ENCODE measurements at places on chromosomes 2 and 18.
A peak's percentile ranks its signal among the peaks of the same experiment; 100 is the strongest.

- DNase-seq = no peak
Measured at GRCh38 chr18:31647127-31647753, 37.1 kb downstream of the B4GALT6 start.

GRCh38 chr2:207467716-207468347, 61.9 kb upstream of the CREB1 start:
- no peak for DNase-seq

GRCh38 chr2:121258051-121258450, 27.0 kb downstream of the TFCP2L1 start:
- no peak for DNase-seq

DNA sequence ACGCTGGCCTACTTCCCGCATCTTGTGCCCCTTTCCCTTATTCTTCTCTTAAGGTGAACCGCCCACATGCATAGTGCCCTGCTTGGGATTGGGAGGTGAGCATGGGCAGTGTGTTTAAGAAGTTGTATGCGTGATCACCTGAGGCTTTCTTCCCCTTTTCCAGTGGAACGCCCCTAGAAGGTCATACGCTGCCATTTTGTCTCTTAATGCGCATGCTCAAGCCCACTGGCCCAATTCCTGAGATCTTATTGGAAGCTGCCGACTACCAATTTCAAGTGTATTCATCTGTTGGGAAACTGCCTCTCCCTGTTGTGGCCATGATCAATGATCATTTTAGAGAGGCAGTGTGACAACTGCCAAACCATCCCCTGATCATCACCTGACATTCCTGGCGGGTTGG, 3.3 kb upstream of the CETN1 start:
- no peak for DNase-seq

DNA sequence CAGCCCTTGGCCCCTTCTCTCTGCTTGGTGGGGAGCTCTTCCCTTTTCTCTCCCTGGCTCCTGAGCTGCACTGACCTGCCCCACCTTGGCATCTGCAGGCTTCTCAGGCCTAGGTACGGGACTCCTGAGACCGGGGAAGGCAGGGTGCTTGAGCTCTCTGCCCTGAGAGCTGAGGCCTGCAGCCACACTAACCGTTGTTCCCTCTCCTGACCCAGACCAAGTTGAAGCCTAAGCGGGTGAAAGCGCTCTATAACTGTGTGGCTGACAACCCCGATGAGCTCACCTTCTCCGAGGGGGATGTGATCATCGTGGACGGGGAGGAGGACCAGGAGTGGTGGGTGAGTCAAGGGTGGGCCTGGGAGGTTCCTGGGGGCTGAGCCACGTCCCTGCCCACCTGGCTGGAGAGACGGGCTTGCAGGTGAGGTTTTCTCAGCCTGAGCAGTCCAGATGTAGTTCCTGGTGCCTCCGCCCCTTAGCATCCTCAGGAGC, 22.2 kb downstream of the ITGB1BP1 start:
- no peak for DNase-seq

DNA sequence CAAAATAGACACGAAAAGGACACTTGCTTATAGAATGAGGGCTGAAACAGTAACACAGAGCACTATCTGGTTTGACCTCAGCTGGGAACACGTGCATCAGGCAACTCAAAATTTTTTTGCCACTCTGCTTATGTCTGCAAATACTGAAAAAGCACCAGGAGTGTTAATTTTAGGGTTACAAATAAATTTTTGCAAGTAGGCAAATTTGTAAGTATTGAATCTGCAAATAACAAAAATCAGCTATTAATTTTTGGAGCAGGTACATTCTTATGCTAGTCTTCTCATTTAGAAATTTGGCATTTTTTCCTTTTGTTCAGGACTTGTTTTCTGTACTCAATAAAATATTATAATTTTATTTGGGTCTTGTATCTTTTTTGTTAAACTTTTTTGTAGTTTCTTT, 29.7 kb downstream of the DYTN start:
- DNase-seq = no peak

GRCh38 chr18:77671456-77672167, 422.0 kb downstream of the GALR1 start:
- no peak for DNase-seq

GRCh38 chr2:190121971-190122370, 59.4 kb upstream of the MSTN start:
- no peak for DNase-seq

GRCh38 chr18:62505669-62506494, 16.9 kb upstream of the ZCCHC2 start:
- DNase-seq = no peak

DNA sequence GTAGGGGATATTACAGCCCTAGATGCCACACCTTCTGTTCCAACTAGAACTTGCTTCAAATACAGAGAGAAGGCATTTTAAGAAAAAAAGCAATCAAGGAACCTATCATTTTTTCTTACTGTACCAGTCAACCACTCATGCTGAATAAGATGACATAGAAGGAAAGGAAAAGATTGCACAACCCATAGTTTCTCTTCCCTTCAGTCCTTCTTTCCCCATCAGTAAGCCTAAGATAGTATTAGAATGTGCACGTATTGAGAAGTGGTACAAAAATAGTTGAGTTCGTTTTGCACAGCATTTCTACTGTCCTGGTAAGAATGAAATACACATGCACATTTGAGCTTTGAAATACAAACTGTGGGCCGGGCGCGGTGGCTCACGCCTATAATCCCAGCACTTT, 27.0 kb upstream of the HK2 start:
- DNase-seq = no peak

DNA sequence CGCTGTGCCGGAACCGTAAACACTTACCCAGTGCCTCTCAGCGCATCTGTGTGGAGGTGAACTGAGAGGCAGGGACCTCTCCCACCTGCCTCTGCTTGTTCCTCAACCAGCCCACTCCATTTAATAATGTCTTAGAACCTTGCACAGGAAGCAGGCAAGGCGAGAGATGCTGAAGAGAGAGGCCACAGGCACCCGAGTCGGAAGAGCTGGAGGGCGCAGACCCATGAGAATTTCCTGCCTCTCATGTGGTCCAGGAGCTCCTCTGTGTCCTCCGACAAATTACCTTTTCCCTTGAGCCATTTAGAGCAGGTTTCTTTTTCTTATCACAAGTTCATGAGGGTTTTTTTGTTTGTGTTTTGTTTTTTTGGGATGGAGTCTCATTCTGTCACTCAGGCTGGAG, 4.9 kb upstream of the RFX8 start:
- no peak for DNase-seq

GRCh38 chr2:168316073-168316440, 68.7 kb upstream of the STK39 start:
- DNase-seq = no peak

GRCh38 chr18:23981369-23981980, 33.1 kb upstream of the TTC39C start:
- DNase-seq = no peak

- no peak for DNase-seq
Measured at GRCh38 chr2:939936-940601, 10.6 kb upstream of the SNTG2 start.

DNA sequence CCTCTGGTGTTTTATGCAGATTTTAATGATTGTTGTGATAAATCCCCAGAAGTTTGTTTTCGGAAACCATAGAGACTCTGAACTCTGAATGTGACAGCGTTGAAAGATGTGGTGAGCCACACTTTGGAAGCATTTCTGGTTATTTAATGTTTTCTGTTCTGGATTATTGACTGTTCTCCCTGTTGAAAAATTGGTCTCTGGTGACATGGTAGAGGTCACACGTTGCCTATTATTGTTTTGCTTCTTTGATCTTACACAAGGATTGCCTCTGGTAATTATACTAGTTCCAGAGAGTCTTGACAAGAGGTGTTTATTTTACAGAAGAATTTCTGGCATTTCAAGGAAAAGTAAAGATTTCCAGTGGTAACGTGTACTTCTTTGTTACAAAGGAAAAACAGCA, 127.1 kb downstream of the GREB1L start:
- DNase-seq = no peak

GRCh38 chr2:135851858-135852257, 14.9 kb upstream of the LCT start:
- DNase-seq = no peak

GRCh38 chr2:1248187-1248586, 165.1 kb upstream of the TPO start:
- DNase-seq = no peak

- no peak for DNase-seq
Measured at GRCh38 chr2:46390036-46390435, 89.3 kb upstream of the TMEM247 start.

GRCh38 chr2:30235859-30236535, 4.7 kb downstream of the LBH start:
- no peak for DNase-seq

DNA sequence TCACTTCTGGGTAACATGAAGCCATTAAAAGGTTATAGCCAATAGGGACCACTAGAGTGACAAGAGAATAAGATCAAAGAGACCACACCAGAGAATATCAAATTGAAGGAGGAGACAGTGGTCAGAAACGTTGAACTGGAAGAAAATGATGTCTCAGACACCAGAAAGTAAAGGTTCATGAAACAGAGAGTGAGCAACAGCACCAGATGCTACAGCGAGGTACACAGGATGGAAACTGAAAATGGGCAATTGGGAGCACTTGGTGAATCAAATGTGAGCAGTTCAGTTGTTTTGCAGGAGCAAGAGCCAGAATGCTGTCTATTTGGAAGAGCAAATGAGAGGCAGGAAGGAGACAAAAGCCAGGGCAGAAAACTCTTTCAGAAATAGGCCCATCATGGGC, 162.6 kb downstream of the SS18 start:
- DNase-seq = no peak

- DNase-seq = no peak
Measured at GRCh38 chr2:99488539-99489062, 1.2 kb downstream of the REV1 start.

GRCh38 chr2:33272001-33272400, 204.4 kb upstream of the RASGRP3 start:
- no peak for DNase-seq

GRCh38 chr2:167592441-167592840, 655.0 kb downstream of the STK39 start:
- no peak for DNase-seq

- no peak for DNase-seq
Measured at GRCh38 chr18:45467293-45467692, 148.0 kb upstream of the SLC14A2 start.

- DNase-seq = no peak
Measured at GRCh38 chr18:3179430-3180089, 40.2 kb downstream of the MYOM1 start.

GRCh38 chr2:218979846-218980734, 4.9 kb downstream of the FEV start:
- peak; percentile 66 for DNase-seq

Data from NCI-H1092 (cell line).